Renal cortical epithelial cell (primary cell): ENCODE measurements at places on chromosomes 5 and 9. TPM values are rescaled to one million over a fixed set of nuclear protein-coding genes. Genes with fewer than 3 reads are reported as not detected.

DNA sequence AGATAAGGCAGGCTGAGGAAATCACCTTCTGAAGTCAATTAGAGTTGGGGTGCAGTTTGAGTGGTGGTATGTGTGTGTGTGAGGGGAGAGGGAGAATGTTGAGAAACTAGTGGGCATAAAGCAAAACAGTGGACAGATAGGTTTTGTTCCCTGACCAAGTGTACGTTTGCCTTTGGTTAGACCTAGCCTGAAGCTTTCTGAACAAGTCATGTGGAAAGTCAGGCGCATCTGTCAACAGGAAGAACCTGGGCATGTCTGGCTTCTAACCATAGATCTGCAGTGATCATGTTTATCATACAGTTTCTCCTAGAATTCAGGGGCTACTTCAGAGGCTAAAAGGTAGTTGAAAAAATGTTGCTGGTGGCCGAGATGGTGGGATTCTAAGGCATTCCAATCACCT lies 143.2 kb upstream of the PCA3 start:
- DNase-seq, result peak; percentile 10

The FCN2 gene
- not detected in 2 replicates for total RNA-seq

The SLC25A2 gene
- total RNA-seq, result 0.20 and 1.0 TPM in 2 replicates

GRCh38 chr9:110337727-110338126 lies at the start of gene TXNDC8:
Gene TXNDC8 (minus strand): TSS chr9:110337863.
- no peak for DNase-seq

The CKS2 gene
- 69.7 and 208 TPM in 2 replicates for total RNA-seq

The PCDHB4 gene
- total RNA-seq, result 0.35 and 1.4 TPM in 2 replicates

The RAB3C gene
- total RNA-seq, result not detected in 2 replicates

DNA sequence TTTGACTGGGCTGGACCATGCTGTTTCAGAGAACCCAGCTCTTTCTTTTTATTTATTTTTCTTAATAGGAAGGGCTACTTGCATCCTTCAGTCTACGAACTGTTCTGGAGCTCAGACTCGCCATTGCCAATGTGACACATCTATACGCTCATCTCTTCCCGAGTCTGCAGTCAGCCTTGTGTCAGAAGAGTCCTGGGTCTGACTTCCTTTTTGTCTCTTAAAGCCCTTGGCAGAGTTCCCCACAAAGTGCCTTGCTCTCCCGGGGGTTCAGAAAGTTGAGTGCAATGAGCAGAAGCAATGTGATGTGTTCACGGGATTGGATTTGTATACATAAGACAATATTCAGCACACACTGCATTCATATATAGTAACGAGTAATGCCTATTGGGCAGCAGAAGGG lies 140.4 kb downstream of the ATPSCKMT start:
- no peak for DNase-seq

DNA sequence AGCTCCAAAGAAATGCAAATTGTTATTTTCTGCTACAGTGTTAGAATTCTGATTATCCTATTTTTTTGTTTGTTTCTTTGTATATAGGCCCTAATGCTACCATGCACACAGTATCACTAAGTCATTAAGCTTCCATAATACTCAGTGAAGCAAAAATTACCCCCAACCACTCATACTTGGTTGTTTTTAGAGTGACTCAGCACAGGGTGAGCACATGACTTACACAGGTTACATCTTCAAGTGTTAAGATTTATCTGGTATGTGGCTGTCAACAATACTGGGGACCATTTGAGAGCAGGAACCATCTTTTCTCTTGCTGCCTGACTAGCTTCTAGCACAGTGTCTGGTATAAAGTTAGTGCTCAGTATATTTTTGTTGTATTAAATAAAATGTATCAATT lies 255.8 kb upstream of the SLC24A2 start:
- peak; percentile 84 for DNase-seq

- no peak for DNase-seq
Observed at GRCh38 chr5:138972836-138973235, 97.7 kb upstream of the LRRTM2 start.

DNA sequence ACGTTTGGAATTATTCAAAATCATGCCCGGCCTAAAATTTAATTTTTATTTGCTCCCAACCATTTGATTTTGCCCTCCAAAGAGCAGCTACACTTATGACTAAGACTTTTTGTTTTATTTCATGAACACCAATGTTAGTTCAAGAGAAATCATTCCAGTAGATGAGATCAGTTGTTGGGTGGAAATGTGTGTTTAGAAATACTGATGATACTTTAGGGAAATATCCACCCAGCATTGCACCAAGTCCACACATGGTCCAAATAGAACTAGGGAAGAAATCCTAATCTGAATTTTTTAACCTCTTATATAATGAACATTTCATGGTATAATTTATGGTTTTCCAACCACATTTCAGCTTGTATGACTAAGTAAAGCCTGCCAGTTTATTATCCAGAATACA lies 28.3 kb upstream of the GOLPH3 start:
- DNase-seq, result no peak

- no peak for DNase-seq
Observed at GRCh38 chr5:189486-189885, 1.8 kb upstream of the LRRC14B start.

GRCh38 chr5:4027088-4027734 lies 431.6 kb downstream of the IRX1 start:
- DNase-seq, result peak; percentile 33

The WDR31 gene
- 1.9 and 9.3 TPM in 2 replicates for total RNA-seq

The MAMDC2 gene
- total RNA-seq, result 32.9 and 39.1 TPM in 2 replicates

The PAPPA gene
- total RNA-seq, result 2.5 and 14.6 TPM in 2 replicates

GRCh38 chr9:18776836-18777820 lies 255.9 kb downstream of the SAXO1 start:
- no peak for DNase-seq

- peak; percentile 61 for DNase-seq
Observed at GRCh38 chr9:96031366-96031824, 155.9 kb downstream of the ERCC6L2 start.

The EPB41L4A gene
- 18.1 and 26.1 TPM in 2 replicates for total RNA-seq

- no peak for DNase-seq
Observed at GRCh38 chr5:95624368-95624767, 4.5 kb downstream of the GPR150 start.

GRCh38 chr9:35811381-35812024 lies 559 bp downstream of the SPAG8 start:
- DNase-seq, result no peak

GRCh38 chr5:132500931-132501628 lies 10.5 kb upstream of the IRF1 start:
- no peak for DNase-seq

GRCh38 chr5:51201024-51201423 lies 182.2 kb upstream of the ISL1 start:
- no peak for DNase-seq

- no peak for DNase-seq
Observed at GRCh38 chr5:157582731-157583620, 7.4 kb upstream of the ADAM19 start.

The ADAMTS2 gene
- 2.8 and 4.2 TPM in 2 replicates for total RNA-seq

DNA sequence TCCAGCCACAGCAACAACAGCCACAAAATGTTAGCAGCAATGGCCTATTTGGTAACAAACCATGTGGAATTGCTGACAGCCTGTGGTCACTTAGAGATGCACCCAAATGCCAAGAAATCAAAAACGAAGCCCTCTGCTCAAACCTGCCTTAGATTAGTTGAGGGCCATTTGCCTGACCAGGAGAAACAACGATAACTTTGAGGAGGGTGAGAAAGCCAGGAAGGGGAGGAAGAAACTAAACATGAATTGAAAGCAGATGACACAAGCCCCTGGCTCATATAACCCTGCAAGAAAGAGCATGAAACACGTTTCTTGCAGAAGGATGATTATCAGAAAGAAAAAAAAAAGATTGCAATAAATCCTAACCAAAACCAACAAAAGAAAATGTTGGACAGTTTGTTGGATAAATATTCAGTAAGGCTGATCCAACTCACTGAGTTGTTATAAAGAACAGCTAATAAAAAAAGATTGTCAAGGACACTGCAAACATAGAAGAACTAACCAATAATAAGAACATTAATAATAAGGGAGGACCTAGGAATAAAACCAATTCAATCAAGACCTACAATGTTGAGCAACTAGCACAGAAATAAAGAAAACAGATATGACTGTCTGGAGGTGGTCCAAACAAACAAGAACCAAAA lies 140.5 kb upstream of the SLC30A5 start:
- peak; percentile 42 for DNase-seq

DNA sequence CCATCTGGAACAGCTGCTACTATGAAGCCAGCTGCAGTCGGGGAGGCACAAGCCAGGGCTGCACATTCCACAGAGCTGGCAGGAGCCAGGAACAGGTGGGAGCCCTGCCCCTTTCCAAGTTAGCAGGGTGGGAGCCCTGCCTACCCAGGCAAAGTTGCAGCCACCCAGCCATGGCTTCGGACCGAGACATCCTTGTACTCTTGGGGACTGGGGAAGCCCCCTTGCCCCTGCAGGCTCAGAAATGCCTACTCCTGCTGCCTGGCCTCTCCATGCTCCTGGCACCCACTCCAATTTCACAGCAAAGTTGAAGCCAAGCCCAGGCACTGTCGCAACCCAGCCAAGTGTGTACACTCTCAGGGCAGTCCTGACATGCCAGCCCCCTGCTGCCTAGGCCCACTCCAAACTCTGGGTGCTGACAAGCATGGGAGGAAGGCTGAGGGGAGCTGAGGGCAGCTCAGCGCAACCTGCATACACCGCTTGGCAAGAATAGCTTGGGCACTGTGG lies 165.1 kb downstream of the RNF180 start:
- DNase-seq, result no peak

- DNase-seq, result peak; percentile 71
Observed at GRCh38 chr9:27204578-27204977, 92.4 kb downstream of the EQTN start.

DNA sequence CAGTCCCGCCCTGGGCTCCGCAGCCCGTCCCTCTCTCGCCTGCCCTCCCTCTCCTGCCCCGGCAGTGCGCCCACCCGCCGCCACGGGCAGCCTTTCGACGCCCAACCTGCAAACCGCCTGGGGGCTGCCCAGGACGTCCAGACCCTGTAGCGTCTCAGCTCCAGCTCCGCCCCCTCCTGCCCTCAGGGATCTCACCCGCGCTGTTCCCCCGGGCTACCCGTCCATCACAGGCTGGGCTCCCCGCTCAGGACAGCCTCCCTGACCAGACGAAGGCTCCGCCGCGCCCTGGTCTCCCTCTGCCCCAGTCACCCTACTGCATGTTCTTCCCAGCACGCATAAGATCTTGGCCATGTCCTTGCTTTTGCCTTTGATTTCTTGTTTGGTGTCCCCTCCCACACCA lies 1.4 kb downstream of the RASGEF1C start:
- DNase-seq, result no peak

- no peak for DNase-seq
Observed at GRCh38 chr9:3008091-3008490, 164.2 kb upstream of the PUM3 start.

DNA sequence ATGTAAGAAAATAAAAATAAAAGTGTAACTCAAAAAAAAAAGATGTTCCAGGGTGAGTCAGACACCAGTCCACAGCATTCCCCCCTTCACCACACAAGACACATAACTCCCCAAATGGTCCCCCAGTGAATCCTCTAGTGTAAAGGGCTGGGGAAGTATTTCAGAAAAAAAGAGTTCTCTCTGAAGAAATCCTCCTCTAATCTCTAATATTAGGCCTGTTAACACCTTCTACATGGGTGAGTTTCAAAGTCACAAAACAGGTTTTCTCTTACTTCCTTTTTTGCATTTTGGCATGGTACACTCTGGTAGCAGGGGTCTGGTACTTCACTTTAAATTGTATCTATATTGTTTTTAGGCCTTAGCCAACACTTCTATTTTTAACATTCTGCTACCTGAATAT lies 28.2 kb downstream of the RNF145 start:
- DNase-seq, result no peak

- DNase-seq, result no peak
Observed at GRCh38 chr9:36970007-36970888, 63.8 kb downstream of the PAX5 start.

DNA sequence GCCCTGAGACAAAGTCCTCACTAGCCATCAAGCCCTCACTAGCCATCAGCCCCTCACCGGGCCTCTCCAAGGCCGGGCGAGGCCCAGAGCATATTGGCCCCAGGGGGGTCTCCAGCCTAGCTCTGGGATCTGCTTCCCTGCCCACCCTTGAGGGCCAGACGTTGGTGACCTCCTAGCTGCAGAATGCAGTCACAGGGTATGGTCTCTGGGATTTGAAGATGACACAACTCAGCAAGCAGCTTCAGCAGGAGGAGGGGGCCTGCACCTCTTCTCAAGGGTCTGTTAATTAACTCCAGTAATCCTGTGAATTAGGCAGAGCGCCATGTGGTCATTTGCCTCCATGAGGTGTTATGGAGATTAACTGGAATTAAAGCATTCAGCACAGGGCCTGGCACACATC lies 116.9 kb upstream of the SPOCK1 start:
- no peak for DNase-seq

The SVEP1 gene
- total RNA-seq, result under 0.01 and 0.17 TPM in 2 replicates

DNA sequence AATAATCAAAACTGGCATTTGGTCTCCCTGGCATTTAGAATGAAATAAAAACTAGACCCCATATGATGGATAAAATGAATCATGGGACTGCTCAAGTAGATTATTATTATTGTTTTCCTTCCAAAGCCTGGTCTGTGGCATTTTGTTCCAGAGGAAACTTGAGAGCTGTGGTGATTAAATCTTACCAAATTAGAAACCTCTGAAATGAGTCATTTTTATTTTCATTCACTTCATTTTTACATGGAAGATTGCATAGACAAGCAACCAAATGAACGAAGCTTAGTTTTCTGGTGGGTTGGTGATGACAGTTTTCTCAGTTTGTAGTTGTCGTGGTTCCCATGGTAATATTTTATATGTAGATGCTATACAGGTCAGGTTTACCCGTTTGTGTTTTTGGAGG lies 23.4 kb downstream of the PAM start:
- peak; percentile 78 for DNase-seq

GRCh38 chr9:127506117-127506813 lies 55.0 kb downstream of the LRSAM1 start:
- no peak for DNase-seq

DNA sequence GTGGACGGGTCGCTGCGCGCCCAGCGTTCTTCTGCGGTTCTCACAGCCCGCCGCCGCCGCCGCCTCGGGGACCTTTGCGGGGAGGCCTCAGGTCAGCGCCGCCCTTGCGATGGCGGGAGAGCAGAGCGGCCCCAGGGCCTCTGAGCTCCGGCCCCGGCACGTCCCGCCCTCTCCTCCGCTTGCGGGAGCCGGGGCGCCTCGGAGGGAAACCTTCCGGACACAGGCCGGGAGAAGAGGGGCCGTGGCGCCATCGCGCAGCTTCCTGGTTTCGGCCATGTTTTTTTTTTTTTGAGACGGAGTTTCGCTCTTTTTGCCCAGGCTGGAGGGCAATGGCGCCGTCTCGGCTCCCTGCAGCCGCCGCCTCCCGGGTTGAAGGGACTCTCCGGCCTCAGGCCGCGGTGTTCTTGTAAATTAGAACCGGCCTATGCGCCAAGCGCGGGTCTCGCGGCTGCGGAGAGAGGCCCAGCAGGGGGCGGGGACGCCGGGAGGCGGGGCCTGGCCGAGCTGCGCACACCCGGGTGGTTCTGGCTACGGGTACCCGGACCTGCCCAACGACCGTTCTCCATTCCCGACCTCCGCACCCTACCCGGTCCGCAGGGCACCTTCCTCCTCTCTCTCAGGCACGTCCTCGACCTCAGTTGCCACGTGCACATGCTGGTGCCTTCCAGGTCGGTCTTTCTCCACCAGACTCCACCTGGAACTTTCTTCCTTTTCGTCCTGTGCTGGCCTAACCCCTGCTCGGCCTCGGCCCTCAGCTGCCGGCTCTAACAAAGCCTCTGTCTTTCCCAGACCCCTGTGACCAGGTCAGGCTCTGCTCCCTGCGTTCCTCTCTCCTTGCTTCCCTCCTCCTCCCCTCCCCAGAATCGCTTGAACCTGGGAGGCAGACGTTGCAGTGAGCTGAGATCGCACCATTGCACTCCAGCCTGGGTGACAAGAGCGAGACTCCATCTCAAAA lies 28.8 kb upstream of the MGAT1 start:
- DNase-seq, result peak; percentile 35

The RNF183 gene
- total RNA-seq, result 0.80 and 1.2 TPM in 2 replicates

- DNase-seq, result no peak
Observed at GRCh38 chr5:170046241-170046640, 59.5 kb upstream of the FOXI1 start.
